ENCODE measurements at places on chromosomes 12 and 14. TPM values are rescaled to one million over a fixed set of nuclear protein-coding genes. Genes with fewer than 3 reads are reported as not detected.

GRCh38 chr12:57759360-57759980 is 4.6 kb downstream of the MARCHF9 start:
- no peaks in the 10 kb centered on the region for H3K27me3 ChIP-seq
- H3K4me1 ChIP-seq = no peaks in the 10 kb centered on the region
- no peak for DNase-seq
- H3K36me3 ChIP-seq = peaks cover 2% of the 10 kb centered on the region
- no peak overlapping the region for H3K4me3 ChIP-seq
- no peak overlapping the region for H3K27ac ChIP-seq

- H3K36me3 ChIP-seq = no peaks in the 10 kb centered on the region
- no peak overlapping the region for H3K4me3 ChIP-seq
- H3K27ac ChIP-seq = no peak overlapping the region
- H3K4me1 ChIP-seq = no peaks in the 10 kb centered on the region
Observed at GRCh38 chr14:53533384-53533970, 380.4 kb upstream of the DDHD1 start.

- H3K27me3 ChIP-seq = no peaks in the 10 kb centered on the region
- H3K36me3 ChIP-seq = no peaks in the 10 kb centered on the region
- no peak for DNase-seq
- H3K4me3 ChIP-seq = no peak overlapping the region
- no peak overlapping the region for H3K27ac ChIP-seq
- no peaks in the 10 kb centered on the region for H3K4me1 ChIP-seq
Observed at GRCh38 chr12:41795910-41796309, 348.8 kb downstream of the GXYLT1 start.

The LRRC9 gene
- not detected for polyA plus RNA-seq

The MCRS1 gene
- polyA plus RNA-seq = 99.2 TPM

- DNase-seq = no peak
- no peak overlapping the region for H3K27ac ChIP-seq
- no peak overlapping the region for H3K4me3 ChIP-seq
- H3K36me3 ChIP-seq = no peaks in the 10 kb centered on the region
- H3K4me1 ChIP-seq = no peaks in the 10 kb centered on the region
Observed at GRCh38 chr14:101586531-101587430, 25.5 kb downstream of the DIO3 start.

GRCh38 chr14:32104308-32104707 is 27.2 kb downstream of the ARHGAP5 start:
- no peak overlapping the region for H3K4me3 ChIP-seq
- H3K27me3 ChIP-seq = no peaks in the 10 kb centered on the region
- no peaks in the 10 kb centered on the region for H3K36me3 ChIP-seq
- no peak for DNase-seq
- peaks cover 2% of the 10 kb centered on the region for H3K4me1 ChIP-seq

DNA sequence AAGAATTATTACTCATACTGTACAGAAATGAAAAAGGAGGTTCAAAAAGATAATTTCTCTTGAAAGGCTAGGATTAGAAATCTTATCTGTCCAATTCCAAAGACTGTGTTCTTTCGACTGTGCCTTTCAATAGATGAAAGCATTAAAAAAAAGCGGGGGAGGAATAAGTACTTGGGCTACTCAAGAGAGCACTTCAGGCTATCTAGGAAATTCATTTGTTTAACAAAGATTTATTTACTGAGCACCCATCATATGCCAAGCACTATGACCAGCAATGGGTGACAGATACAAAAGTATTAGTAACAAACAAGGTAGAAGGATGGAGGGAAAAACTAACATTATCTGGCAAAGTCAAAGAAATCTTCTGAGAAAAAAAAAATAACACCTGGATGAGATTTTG is 37.4 kb downstream of the SENP1 start:
- no peaks in the 10 kb centered on the region for H3K27me3 ChIP-seq
- H3K4me3 ChIP-seq = no peak overlapping the region
- H3K4me1 ChIP-seq = no peaks in the 10 kb centered on the region
- DNase-seq = no peak
- no peaks in the 10 kb centered on the region for H3K36me3 ChIP-seq

DNA sequence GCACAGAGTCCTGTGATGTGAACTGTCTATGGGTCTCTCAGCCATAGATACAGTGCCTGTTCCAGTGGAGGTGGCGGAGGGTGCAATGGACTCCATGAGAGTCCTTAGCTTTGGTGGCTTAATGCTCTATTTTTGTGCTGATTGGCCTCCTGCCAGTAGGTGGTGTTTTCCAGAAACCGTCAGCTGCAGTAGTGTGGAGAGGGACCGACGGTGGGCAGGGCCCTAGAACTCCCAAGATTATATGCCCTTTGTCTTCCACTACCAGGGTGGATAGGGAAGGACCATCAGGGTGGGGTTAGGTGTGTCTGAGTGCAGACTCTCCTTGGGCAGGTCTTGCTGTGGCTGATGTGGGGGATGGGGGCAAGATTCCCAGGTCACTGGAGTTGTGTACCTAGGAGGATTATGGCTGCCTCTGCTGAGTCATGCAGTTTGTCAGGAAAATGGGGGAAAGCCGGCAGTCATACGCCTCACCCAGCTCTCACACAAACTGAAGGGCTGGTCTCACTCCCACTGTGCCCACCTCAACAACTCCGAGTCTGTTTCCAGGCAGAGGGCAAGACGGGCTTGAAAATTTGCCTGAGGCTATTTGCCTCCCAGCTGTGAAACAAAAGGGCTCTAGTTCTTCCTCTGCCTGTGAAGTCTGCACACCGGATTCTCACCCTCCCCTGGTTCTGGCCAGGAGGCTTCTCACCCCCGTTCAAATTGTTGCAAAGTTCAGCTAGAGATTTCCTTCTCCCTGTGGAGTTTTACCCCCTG is 24.9 kb upstream of the ZDHHC17 start:
- H3K27ac ChIP-seq = no peak overlapping the region
- H3K4me1 ChIP-seq = no peaks in the 10 kb centered on the region
- no peak for DNase-seq
- H3K27me3 ChIP-seq = no peaks in the 10 kb centered on the region

GRCh38 chr12:32777159-32777558 is 21.5 kb upstream of the YARS2 start:
- H3K36me3 ChIP-seq = no peaks in the 10 kb centered on the region
- H3K27me3 ChIP-seq = no peaks in the 10 kb centered on the region
- DNase-seq = no peak
- H3K4me1 ChIP-seq = no peaks in the 10 kb centered on the region

- no peaks in the 10 kb centered on the region for H3K27me3 ChIP-seq
- H3K27ac ChIP-seq = peak overlapping the region; percentile 17
- H3K4me3 ChIP-seq = peak overlapping the region; percentile 64
- H3K36me3 ChIP-seq = no peaks in the 10 kb centered on the region
- H3K4me1 ChIP-seq = no peaks in the 10 kb centered on the region
Observed at GRCh38 chr12:14384783-14385638, 19.5 kb downstream of the ATF7IP start.

DNA sequence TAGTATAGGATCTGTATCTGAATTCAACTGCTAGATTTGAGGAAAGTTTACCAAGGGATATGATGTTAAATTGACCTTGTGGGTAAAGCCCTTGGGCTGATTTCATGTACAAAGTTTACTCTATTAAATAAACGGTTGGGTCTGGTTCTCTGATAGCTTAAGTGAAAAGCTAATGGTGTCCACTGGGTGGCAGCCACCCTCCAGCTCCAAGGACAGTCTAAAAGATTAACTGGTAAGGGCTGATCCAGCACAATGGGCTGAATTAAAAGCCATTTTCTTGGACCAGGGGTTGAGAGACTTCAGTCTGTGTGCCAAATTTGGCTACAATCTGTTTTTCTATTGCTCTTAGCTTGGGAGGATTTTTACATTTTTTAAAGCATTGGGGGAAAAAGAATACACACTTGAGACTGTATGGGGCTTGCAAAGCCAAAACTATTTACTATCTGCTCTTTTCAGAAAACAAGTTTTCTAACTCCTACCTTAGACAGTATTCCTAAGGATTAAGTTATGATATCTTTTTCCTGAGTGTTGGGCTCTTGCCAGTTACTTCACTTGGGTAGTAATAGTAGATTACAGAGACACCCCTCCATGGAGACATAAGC is 116.5 kb downstream of the GPHN start:
- H3K27me3 ChIP-seq = no peaks in the 10 kb centered on the region
- no peak overlapping the region for H3K27ac ChIP-seq
- no peaks in the 10 kb centered on the region for H3K36me3 ChIP-seq
- H3K4me1 ChIP-seq = no peaks in the 10 kb centered on the region
- DNase-seq = peak; percentile 55

The HOXC6 gene
- 1.5 TPM for polyA plus RNA-seq

DNA sequence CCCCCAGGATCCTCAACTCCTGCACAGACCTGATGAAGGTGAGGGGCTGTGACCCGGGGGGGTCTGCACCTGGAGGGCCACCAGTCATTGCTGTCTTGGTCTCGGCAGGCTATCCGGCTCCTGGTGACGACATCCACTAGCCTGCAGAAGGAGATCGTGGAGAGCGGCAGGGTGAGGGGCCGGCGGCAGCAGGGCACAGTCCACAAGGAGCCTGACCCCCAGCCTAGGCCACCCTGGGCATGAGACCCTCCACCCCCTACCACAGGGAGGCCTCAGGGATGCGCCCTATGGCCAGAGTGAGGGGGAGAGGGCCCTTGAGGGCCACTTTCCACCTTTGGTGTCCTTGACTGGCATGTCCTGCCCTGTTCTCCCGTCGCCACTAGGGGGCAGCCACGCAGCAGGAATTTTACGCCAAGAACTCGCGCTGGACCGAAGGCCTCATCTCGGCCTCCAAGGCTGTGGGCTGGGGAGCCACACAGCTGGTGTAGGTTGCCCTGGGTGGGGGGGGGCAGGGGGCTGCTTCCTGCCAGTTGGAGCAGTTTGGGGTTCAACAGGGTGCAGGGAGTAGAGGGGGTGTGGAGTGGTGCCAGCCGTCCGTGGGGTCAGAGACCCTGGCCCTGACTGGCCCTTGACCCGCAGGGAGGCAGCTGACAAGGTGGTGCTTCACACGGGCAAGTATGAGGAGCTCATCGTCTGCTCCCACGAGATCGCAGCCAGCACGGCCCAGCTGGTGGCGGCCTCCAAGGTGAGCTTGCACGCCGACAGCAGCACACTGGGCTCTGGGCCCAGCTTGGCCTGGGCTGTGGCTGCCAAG is 25.0 kb downstream of the HIP1R start:
- H3K27me3 ChIP-seq = no peaks in the 10 kb centered on the region
- H3K36me3 ChIP-seq = no peaks in the 10 kb centered on the region
- H3K4me3 ChIP-seq = no peak overlapping the region
- H3K4me1 ChIP-seq = no peaks in the 10 kb centered on the region
- peak; percentile 91 for DNase-seq

The LGMN gene
- polyA plus RNA-seq = 86.0 TPM

DNA sequence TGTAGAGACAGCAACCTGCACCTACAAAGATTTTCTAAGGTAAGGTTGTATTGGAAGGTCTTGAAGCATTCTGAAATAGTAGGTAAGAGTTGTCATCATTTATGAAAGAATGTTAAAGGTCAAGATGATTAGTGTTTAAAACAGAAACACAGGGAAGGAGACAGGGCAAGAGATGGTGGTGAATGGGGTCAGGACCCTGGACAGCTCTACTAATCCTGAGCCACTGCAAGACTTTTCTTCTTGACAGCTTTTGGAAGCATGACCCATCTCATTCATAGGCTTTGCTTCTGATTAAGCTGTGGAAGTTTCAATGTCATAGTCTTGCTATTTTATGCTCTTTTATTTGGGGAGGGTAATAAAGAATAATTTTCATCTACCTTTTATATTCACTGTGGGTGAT is 75.5 kb upstream of the CAND1 start:
- H3K27me3 ChIP-seq = no peaks in the 10 kb centered on the region
- H3K36me3 ChIP-seq = no peaks in the 10 kb centered on the region
- H3K4me1 ChIP-seq = no peaks in the 10 kb centered on the region
- H3K4me3 ChIP-seq = no peak overlapping the region
- no peak for DNase-seq

DNA sequence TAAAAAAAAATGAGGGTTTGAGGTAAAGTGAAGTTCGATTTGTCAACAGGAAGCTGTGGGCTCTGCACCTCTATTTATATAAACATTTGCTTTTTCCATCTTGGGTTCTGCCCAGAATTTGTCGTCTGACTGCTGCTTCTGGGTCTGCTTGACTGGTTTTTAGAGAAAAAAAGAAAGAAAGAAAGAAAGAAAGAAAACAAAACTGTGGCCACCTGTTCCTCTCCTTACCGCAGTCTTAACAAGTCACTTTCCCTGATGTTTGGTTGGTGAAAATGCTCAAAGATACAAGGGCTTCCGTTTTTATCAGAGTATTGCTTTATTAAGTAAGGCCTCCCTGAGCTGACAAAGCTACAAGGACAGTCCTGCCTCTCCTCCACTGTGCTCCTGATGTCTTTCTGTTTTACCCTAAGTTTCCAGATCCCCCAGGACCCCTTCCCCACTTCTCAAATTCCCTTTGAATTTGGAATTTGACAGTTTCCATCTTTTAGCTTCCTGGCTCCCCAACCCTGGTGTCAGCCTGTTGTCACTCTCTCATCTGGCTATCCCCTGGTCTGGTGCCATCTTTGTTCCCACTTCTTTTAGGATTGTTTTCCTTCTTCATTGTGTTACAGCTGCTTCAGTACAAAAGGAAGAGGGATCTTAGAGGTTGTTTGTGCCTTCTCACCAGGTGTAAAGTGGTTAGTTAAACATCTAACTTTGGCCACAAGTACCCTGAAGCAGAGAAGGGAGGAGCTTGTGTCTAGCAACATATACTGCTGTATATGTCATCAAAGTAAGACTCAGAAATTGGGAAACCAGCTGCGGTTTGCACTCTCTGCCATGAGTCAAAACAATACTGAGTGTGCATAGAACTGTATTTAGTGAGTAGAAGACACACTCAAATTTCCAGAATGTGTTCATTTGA is 18.0 kb downstream of the MFAP5 start:
- no peaks in the 10 kb centered on the region for H3K36me3 ChIP-seq
- H3K27ac ChIP-seq = no peak overlapping the region
- H3K27me3 ChIP-seq = no peaks in the 10 kb centered on the region
- H3K4me1 ChIP-seq = no peaks in the 10 kb centered on the region
- H3K4me3 ChIP-seq = no peak overlapping the region

GRCh38 chr14:72894623-72895378 is 900 bp upstream of the DPF3 start:
- H3K4me3 ChIP-seq = peak overlapping the region; percentile 33
- no peaks in the 10 kb centered on the region for H3K4me1 ChIP-seq
- H3K27ac ChIP-seq = no peak overlapping the region
- no peaks in the 10 kb centered on the region for H3K36me3 ChIP-seq
- H3K27me3 ChIP-seq = no peaks in the 10 kb centered on the region

- no peak overlapping the region for H3K4me3 ChIP-seq
- H3K27ac ChIP-seq = no peak overlapping the region
- H3K36me3 ChIP-seq = no peaks in the 10 kb centered on the region
- DNase-seq = no peak
Observed at GRCh38 chr12:108029051-108029835, 99.8 kb upstream of the WSCD2 start.

All from aorta (tissue), 5 donors.